ENCODE measurements at places on chromosomes 13 and 19. TPM values are rescaled to one million over a fixed set of nuclear protein-coding genes. Genes with fewer than 3 reads are reported as not detected.

The URAD gene
- not detected for total RNA-seq

The KIR3DL1 gene
- total RNA-seq: not detected

The ZNF738 gene
- 3.0 TPM for total RNA-seq

The MBD3L3 gene
- total RNA-seq: not detected

The CCDC70 gene
- total RNA-seq: not detected

The USHBP1 gene
- total RNA-seq: 4.7 TPM

The ZNF799 gene
- total RNA-seq: 1.9 TPM

- no peak for DNase-seq
These were observed 977.6 kb downstream of the SLITRK5 start for GRCh38 chr13:88648598-88649373.

- no peak for DNase-seq
These were observed 82.0 kb downstream of the PCDH9 start for GRCh38 chr13:67148161-67148571.

DNA sequence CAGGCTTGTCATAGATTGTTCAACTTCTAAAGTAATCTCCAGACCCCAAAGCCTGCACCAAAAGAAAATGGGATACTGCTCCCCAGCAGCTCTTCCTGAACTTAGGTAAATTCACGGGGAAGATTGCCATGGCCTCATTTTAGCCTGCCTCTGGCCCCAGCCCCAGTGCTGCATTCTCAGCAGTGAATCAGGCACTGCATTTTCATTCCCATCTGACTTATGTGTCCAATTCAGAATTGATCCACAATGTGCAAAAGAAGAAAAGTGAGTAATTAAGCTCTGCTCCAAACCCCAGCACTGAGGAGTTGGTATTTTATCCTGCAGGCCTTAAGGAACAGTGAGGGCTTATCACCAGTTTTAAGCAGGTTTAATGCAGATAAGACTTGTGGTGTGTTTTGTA lies 176.4 kb downstream of the KCTD12 start:
- no peak for DNase-seq

- no peak for DNase-seq
These were observed 13.7 kb downstream of the NRTN start for GRCh38 chr19:5818594-5818993.

GRCh38 chr19:15419413-15420025 lies 731 bp upstream of the AKAP8L start:
- DNase-seq: no peak

DNA sequence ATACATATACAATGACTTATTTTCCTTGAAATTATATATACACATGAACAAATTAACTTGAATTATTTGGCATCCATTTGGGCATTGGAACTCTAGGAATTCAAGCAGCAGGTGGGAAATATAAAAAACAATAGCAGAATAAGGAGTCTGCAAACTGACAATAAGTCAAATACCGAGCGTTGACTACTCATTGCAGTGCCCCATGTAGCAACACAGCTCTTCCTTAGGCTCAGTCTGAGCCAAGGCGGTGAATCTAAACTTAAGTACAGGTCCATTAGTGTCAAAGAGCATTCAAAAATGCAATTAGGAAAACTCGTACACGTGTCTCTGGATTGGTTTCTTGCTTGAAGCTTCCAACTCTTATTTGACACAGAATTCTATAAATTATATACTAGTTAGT lies 462.5 kb upstream of the KLF12 start:
- DNase-seq: no peak

DNA sequence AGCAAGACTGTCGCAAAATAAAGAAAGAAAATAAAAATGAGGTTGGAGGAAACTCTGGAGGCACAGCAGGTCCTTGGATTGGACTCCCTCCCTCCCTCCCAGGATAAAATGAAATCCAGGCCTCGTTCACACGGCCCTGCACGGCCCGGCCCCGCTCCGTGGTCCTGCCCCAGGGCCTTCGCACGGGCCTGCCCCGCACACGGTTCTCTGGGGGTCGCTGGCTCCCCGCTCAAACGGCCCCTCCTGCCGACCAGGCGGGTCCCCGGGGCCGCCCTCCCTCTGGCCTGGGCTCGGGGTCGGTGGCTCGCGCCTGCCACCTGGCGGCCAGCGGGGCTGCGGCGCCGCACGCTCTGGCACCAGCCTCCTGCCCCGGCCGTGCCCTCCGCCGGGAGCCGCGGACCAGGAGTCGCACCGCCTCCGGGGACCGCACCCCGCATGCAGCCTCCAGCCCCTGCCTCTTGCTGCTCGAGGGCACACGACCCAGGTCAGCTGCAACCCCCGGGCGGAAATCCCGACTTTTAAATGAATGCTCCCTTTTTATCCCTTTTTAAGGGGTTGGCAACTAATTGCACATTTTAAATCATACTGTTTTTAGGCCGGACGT lies 1.5 kb upstream of the WDR18 start:
- DNase-seq: peak; percentile 89

DNA sequence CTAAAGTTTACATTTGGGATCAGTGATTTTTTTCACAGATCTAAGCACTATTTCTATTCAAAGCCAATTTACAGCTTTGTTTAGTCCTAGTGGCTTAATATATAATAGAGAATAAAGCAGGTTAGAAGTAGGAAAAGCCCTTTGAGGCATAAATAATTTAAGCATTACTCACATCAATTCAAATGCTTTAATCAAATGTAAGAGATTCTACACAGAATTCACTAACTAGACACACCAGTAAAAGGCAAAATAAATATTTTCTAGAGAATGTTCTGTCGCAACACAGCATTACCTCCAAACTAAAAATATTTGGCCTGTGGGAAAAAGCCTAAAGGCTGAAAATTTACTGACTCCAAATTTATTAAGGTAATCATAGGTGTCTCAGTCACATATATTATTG lies 31.3 kb downstream of the KCTD12 start:
- DNase-seq: no peak

GRCh38 chr13:27384285-27384684 lies 40.1 kb upstream of the GTF3A start:
- no peak for DNase-seq

DNA sequence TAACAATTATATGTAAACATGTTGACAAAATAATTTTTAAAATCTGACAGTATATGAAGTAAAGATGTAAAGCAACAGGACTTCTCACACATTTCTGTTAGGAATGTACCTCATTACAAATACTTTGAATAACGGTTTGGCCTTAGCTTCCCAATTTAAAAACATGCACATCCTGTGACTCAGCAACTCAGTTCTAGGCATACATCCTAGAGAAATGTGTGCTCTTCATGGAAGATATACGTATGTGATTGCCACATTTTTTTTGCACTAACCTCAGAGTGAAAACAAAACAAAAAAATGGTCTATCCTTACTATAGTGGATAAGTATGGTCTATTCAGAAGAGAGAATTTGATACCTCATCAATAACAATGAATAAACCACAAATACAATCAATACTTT lies 314.6 kb downstream of the LIG4 start:
- no peak for DNase-seq

DNA sequence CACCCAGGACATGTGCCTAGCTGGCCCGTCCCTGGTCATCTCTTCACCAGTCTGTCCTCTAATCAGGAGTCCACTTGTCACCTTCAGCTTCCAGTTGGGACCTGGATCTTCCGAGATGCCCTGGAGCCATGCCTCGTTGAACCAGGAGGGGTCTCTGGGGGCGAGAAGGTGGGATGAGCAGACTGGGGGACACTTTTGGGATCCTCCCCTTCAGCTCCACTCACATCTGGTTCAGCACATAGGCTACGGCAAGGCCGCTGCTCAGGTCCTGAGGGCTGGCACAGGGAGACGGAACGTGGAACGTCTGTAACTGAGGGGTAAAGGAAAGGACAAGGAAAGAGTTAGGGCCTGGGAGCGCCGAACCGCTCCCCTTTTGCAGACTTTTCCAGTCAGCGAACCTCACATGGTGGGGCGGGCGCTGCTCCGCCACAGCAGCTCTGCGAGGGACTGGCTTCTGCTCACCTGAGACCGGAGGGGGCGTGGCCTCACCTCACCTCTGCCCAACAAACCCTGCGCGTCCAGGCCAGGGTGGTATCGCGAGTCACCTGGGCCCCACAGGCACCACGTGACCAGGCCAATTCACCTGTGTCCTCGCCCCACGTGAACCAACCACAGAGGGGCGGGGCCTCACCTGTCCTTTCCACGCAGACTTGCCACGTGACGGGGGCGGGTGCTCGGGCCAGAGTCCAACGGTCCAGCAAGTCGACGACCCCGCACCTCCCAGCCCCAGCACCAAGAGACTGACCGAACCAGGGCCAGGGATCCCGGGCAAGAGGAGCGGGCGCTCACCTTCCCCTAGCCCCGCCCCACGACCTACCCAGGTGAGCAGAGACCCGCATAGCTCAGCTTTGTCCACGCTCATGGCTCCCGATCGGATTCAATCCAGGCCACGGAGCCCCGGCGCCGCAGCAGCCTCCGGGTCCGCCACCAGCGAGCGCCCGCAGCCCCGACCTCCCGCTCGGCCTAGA lies at the start of gene HOOK2:
HOOK2 (minus strand) TSS at position 965 of the 968 bp plus-strand sequence; CDS start at position 862, 103 bp downstream.
- peak; percentile 86 for DNase-seq

DNA sequence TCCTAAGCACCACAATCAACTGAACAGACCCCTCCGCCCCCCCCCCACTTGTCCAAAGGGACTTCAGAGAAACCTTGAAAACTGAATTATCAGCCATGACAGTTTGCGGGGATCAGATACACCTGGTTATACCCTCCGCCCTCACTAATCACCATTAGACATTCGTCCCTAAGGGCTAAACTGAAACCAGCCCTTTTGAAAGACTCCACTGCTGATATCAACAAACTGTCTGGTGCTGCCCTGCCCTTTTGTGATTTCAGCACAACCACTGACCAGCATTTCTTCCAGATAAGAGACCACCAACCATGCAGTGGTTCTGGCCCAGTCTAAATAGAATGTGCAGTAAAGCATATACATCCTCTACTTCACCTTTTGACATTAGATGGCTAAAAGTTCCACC lies 1422.9 kb downstream of the EFNB2 start:
- DNase-seq: no peak

DNA sequence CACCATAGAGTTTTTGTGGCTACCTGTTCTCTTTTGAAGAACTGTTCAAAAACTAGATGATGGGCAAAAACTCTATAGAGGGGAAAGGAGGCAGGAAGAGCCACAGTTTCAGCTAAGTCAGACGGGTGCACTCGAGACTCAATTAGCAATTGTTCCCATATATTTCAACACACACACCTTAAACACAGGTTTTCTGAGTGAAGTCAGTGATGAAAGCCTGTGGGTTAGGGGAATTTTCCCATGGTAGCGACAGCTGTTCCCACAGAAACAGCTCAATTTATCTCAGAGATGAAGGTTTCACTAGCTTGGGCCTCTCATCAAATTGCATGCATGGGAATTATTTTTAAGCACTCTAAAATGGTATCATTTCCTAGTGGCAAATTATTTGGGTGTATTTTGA lies 143.4 kb downstream of the ZIC5 start:
- no peak for DNase-seq

GRCh38 chr13:92315265-92315664 lies 911.3 kb upstream of the GPC6 start:
- no peak for DNase-seq

GRCh38 chr13:34731486-34731885 lies 210.6 kb upstream of the NBEA start:
- no peak for DNase-seq

- no peak for DNase-seq
These were observed 21.3 kb downstream of the SLC46A3 start for GRCh38 chr13:28697441-28697840.

GRCh38 chr13:114261328-114261965 lies 20.0 kb upstream of the UPF3A start:
- no peak for DNase-seq

GRCh38 chr13:45393941-45394570 lies 24.1 kb downstream of the SLC25A30 start:
- DNase-seq: no peak

DNA sequence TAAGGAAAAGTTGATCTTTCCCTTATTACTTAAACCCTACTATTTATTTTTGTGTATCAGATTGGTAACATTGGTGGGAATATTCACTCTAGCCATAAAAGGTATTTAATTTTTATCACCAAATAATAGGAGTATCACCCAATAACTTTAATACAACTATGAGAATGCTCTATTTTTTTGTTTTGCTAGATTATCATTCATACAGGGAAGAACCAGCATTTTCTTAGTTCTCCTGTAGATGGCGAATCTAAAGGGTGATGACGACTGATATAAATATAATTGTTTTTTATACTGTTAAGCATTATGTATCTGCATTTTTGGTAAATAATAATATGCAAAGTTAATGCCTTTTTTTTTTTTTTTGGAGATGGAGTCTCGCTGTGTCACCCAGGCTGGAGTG lies 7.9 kb upstream of the FRY start:
- no peak for DNase-seq

- DNase-seq: no peak
These were observed 5.9 kb downstream of the PKN1 start for GRCh38 chr19:14439014-14439413.

DNA sequence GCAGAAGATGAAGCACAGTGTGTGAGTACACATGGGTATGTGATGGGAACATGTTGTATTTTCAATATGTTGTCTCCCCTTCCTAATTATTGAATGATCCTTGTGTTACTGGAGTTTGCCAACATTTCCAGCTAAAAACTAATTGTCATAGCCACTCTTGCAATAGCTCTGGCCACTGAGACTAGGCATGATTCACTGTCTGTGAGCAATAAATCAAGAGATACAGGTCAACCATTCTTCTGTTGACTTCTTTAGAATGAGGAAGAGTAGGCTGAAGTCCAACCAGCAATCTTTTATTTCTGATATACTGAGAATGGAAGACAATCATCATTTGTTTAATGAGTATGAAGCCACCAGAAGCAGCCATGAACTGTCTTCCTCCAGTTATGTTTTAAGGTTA lies 413.9 kb downstream of the SLITRK5 start:
- DNase-seq: no peak

GRCh38 chr13:30832377-30832776 lies 73.7 kb upstream of the MEDAG start:
- DNase-seq: no peak
